ENCODE measurements at places on chromosomes 13 and 19.

GRCh38 chr19:9848762-9849161, 13.6 kb downstream of the PIN1 start:
- DNase-seq = no peak

- no peak for DNase-seq
Measured at GRCh38 chr19:38036707-38037611, 130.0 kb downstream of the SIPA1L3 start.

DNA sequence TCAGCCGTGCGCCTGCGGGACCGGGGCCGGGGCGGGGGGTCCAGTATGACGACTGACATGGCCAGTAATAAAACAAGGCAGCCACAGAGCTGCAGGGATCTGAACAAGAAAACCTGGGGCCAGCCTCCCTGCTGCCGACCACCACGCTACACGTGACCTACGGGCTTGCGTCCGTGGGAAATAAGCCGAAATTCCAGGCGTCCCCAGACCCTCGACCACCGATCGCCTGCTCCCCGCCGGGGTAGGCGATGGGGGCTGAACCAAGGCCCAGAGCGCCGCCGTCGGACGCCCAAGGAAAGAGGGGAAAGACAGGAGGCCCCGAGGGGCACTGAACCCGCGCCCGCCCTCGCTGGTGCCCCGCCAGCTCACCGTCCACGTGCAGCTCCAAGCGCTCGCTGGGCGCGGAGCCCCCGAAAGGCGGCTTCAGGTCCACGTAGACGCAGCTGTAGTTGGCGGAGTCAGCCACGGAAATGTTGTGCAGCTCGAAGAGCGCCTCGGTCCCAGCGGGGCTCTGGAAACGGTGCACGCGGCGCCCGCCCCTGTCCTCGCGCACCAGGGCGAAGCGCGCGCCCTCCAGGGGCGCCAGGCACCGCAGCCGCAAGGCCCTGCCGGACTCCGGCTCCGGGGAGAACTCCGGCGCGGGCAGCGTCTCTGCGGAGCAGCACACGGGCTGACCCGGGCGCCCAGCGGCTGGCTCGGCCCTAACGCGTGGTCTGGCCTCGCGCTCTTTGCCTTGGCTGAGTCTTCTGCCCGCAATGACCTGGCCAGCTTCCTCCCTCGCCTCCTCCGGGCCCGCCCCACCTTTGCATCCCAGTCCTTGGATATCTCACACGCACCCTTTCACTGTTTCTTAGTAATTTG, 3.1 kb downstream of the A1BG start:
- no peak for DNase-seq

- no peak for DNase-seq
Measured at GRCh38 chr19:50921426-50922316, 10.5 kb upstream of the KLK4 start.

GRCh38 chr13:113040597-113041292, 64.8 kb upstream of the F7 start:
- no peak for DNase-seq

DNA sequence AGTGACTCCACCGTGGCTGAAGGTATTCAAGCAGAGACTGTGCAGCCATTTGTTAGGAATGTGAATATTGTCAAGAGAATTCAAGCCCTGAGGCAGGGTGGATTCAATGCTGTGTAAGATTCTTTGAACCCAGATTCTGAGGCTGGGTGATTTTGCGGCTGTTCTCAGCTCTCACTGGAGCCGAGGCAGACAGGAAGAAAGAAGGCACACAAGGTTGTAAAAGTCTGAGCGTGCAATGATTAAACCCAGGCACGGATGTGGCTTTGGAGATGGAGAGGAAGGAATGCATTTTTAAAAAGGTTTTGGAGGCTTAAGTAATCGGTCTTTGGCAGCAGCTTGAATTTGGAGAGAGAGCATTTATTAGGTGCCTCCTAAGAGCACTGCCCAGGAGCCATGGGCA, 187.9 kb downstream of the KATNAL1 start:
- peak; percentile 77 for DNase-seq

DNA sequence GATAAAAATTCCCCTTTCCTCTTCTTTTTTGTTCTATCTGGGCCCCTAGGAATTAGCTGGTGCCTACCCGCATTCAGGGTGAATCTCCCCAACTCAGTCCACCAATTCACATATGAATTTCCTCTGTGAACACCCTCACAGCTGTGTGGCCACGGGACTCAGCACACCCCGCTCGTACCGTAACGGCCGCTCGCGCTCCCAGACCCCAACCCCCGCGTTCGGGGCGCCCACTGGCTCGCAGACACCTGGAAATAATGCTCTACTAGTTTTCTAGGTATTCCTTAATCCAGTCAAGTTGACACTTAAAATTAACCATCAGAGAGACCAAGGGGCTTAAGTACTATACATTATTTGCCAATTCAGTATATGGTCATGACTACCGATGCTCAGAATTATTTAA, 1702.1 kb upstream of the PCDH20 start:
- no peak for DNase-seq

GRCh38 chr19:7509625-7510024, 6.3 kb upstream of the ZNF358 start:
- no peak for DNase-seq

DNA sequence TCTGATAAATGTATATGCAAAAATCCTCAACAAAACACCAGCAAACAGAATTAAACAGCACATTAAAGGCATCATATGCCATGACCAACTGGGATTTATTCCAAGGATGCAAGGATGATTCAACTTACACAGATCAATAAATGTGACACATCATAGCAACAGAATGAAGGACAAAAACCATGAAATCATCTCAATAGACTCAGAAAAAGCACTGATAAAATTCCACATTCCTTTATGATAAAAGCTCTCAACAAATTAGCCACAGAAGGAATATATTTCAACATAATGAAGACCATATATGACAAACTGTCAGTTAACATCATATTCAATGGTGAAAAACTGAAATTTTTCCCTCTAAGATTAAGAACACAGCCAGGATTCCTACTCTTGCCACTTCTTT, 691.6 kb downstream of the DIAPH3 start:
- DNase-seq = no peak

DNA sequence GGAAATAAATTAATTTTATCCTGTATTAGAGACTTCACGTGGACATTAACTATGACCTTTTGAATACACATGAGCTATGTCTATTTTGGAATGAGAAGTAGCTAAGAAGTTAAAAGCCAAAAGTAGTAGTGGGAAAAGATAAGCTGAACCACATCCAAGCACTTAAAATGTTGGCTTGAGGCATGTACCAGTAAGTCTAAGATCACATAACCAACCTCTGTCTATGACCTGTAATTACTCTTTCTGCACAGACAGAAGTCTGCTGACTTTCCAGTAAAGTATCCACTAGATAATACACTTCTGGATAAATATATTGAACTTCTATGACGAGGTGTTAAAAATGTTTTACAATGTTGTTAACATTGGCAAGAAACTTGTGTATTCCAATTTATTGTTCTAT, 68.7 kb downstream of the LIG4 start:
- no peak for DNase-seq

All from bronchial epithelial cell (primary cell).